ENCODE measurements at places on chromosomes 3 and 15.
A peak's percentile ranks its signal among the peaks of the same experiment; 100 is the strongest.

DNA sequence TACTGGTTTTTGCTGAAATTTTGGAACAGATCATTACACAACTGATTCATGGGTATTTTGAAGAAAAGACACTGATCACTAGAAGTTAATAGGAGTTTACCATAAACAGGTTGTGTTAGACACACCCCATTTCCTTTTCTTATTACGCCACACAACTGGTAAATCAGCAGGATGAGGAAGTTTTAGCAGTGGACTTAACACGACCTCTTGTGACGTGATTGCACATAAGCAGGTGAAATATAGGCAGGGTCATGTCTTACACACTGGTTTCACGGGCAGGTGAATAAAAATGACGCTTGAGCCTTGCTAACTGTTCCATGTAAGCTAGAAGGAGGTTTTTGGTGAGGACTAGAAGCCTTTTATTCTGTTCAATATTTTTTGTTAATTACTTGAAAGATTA, 27.1 kb upstream of the TPRG1 start:
- DNase-seq: peak; percentile 43

GRCh38 chr15:29698030-29698701, 124.1 kb downstream of the TJP1 start:
- no peak for DNase-seq

DNA sequence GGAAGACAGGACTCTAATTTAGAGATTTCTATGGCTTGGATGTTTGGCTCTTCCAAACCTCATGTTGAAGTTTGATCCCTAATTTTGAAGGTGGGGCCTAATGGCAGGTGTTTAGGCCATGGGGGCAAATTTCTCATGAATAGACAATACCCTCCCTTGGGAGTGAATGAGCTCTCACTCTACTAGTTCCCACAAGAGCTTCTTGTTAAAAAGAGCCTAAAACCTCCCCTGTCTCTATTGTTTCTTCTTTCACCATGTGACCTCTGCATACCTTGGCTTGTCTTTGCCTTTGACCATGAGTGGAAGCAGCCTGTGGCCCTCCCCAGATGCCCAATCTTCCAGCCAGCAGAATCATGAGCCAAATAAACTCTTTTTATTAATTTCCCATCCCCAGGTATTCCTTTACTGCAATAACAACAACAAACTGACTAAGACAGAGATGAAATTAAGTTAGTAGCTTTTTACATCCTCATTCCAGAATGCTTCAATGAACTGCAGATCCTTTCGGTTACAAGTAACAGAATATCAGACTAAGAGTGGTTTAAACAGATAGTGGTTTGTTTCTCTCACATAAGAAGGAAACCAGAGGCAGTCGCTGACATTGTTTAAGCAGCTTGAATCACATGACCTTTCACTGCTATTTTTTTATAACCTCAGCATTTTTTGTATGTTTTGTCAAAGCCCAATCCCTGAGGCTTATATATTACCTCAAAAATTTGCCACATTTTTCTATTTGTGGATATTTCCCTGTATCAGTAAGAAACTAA, 1013.3 kb upstream of the SEMA6D start:
- no peak for DNase-seq

GRCh38 chr15:57284535-57284934, 91.8 kb upstream of the CGNL1 start:
- no peak for DNase-seq

DNA sequence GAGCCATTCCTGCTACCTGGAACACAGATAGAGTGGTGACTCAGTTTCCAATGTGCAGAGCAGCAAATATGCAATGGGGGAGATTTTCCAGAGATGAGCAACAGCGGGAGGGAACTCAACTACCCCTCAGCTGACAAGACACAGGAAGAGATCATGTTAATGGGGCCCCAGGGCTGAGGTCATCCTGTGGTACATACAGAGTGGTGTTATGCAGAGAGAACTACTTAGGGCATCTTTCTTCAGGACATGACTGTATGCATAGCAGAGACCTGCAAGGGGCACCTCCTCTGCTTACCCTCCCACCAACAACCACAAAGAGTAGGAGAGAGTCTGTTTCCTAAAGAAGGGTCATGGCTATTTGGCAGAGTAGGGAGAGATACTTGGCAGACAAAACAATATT, 6.8 kb upstream of the TBC1D5 start:
- DNase-seq: peak; percentile 26

GRCh38 chr3:10011631-10012030, 14.6 kb upstream of the FANCD2 start:
- no peak for DNase-seq

GRCh38 chr3:176953106-176954060, 243.9 kb downstream of the TBL1XR1 start:
- no peak for DNase-seq

GRCh38 chr3:149174901-149175300, 45.5 kb downstream of the HPS3 start:
- DNase-seq: no peak

- DNase-seq: no peak
Measured at GRCh38 chr15:101510212-101511197, 21.0 kb upstream of the PCSK6 start.

DNA sequence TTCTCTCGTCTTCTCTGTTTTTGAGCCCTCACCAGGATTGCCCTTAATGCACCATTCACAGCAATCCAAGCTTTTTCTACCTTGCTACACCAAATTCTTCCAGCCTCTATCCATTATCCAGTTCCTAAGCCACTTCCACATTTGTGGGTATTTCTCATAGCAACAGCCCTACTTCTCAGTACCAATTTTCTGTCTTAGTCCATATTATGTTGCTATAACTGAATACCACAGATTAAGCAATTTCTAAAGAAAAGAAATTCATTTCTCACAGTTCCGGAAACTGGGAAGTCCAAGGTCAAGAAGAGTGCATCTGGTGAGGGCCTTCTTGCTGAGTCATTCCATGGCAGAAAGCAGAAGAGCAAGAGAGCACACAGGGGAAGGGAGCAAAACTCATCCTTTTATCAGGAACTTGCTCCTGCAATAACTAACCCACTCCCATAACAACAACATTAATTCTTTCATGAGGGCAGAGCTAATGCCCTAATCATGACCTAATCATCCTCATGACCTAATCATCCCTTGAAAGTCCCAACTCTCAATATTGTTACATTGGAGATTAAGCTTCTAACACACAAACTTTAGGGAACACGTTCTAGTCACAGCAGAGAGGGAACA, 9.7 kb upstream of the EIF1B start:
- no peak for DNase-seq

DNA sequence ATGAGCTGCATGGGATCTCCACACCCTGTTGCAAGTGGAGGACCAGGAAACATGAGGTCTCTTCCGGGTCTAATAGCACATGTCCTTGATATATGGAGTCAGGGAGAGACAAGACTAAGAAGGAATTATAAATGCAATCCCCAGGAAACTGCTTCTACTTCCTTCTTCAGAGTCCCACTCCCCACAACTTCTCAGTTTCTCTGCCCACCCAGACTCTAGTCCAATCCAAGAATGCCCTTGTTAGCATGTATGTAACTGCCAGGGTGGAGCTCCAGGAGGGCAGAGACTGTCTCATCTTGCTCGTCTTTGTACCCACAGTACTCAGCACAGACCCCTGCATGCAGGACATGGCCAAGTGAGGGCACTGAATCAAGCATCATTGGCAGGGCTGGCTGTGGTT, 8.3 kb downstream of the DAPK2 start:
- no peak for DNase-seq

DNA sequence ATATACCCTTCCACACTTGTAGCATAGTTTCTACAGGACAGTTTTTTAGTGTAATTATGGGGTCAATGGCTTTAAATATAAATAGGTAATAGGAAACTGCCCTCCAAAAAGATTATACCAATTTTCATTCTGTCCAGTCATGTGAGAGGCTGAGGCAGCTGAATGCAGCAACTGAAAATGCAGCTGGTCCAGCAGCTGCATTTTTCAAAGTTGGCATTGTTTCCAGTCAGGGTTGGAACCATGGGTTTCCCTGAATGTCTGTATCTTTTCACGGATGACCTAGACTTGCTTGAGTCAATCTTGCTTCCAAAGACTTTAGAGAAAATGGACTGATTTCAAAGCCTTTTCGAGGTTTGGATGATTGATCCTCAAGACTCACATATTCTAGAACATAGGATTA, 9.9 kb upstream of the KNL1 start:
- DNase-seq: no peak

DNA sequence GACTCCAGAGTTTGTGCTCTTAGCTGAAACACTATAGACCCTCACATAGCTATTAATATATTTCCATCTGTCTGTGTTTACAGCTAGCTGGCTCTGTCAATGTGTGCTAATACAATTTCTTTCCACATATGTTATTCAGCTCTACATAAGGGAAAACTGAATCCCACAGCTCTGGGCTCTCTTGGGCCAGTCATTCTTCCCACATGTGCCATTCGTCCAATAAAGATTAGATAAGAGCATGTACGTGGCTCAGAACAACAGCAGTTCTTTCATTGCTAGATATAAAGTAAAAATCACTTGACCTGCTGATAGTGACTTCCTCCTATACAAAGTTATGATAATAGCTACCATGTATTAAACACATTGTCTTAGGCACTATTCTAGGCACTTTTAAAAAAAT, 2.8 kb upstream of the ILDR1 start:
- no peak for DNase-seq

- DNase-seq: peak; percentile 77
Measured at GRCh38 chr15:98599909-98600691, 48.2 kb upstream of the IGF1R start.

DNA sequence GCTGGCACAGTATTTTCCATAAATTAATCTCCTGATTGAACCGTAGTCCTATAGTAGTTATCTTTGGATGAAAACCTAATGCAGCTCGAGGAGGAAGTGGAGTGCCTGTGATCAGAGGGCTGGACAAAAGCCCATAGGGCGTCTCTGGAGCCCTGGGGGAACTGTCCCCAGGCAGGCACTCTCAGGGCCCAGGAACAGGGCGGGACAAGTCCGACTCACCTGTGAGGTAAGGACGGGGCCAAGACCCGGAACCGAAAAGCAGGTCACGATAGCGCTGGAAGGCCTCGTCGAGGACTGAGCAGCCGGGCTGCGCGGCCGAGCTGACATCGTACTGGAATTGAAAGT, 341 bp downstream of the HEXA start:
- no peak for DNase-seq

DNA sequence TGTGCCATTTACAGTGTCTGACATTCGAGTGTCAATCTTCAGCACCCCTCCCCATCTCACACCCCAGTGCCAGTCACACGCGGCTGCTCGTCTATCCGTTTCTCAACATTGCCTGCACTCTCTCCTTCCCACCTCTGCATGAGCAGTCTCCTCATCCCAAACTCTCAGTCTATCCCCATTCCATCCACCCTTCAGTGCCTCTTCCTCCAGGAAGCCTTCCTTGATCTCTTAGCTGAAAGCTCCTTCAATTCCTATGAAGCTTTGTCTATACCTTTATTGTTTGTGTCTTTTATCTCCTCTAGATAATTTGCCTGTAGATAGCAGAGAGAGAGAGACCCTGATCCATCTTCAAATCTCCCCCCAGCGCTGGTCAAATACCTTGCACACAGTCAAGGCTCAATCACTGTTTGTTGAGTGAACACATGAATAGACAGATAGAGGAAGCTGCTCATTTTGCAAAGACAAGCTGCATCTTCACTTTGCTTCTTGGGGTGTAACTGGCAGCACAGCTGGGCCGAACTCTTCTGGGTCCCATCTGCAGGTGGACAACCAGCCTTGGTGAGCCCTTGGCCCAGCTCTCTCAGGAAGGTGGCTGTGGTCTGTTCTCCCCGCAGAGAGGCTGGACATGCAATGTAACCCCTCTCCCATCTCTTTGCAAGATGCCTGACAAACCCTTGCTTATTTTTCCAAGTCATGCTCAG, 52.8 kb downstream of the ITGA11 start:
- no peak for DNase-seq

DNA sequence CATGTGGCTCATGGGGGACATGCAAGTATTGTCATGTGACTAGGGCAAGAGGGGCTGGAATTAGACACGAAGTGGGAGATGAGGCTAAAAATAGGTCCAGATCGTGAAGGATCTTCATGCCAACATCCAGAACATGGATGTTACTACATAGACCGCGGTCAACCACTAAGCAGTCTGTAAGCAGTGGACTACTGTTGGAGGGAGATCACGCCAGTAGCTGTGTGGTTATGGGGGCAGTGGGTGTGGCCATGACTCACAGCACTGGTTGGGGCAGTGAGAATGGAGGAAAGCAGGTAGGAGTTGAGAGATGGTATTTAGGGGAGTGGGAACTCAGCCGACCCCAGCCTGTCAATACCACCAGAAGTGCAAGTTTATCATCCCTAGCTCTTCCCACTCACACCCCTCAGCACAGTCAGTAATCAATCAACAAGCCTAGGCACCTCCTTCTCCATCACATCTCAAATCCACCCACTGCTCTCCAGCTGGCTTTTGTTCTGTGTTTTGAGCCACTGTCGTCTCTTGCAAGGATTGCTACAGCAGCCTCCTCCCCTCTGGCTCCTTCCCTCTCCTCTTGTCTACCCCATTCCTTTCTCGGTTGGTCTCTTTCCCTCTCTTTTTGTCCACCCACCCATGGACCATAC, 107.2 kb upstream of the ABHD17C start:
- DNase-seq: no peak

DNA sequence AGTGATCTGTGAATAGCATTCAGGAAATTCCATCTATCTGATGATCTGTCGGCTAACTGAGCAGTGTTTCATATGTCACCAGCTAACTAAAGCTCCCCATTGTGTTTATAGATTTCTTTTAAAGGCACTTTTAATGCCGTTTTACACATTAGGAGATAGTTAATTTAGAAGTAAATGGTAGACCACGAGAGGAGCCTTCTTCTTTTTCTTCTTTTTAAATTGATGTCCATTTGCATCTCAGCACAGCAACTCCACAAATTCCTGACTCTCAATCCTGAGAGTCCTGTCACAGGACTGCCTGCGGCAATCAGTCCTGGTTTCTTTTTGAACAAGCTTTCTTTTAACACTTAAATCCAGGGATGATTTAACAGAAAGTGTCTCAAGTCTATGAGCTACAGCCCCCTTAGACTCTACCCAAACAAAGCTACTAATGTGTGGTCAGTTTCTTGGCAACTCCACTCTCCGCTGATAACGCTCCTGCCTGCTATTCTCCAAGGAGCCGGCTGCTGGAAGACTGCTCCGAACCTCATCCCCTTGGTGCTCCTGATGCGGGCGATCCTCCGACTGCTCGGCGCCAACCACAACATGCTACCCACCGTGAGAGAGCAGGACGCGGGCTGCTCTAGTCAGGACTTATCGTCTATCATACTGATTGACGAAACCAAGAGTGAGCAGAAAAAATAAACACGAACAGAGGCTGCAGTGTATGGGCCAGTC, 421.4 kb downstream of the MECOM start:
- no peak for DNase-seq

DNA sequence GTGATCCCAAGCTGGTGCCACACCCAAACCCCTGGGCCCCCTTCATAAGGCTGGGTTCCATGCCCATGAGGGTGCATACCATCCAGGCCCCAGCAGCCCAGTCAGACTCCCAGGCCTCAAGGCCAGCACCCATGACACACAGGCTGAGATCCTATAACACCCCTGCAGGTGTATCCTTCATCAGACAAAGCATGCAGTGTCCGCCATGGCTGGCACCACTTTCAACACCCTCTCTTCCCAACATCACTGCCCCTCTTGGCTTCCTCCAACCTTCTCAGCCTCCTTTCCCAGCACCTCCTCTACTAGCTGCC, 3.5 kb downstream of the CCDC51 start:
- DNase-seq: no peak
